HCT116 (cell line): ENCODE measurements at places on chromosomes 12 and 14.

DNA sequence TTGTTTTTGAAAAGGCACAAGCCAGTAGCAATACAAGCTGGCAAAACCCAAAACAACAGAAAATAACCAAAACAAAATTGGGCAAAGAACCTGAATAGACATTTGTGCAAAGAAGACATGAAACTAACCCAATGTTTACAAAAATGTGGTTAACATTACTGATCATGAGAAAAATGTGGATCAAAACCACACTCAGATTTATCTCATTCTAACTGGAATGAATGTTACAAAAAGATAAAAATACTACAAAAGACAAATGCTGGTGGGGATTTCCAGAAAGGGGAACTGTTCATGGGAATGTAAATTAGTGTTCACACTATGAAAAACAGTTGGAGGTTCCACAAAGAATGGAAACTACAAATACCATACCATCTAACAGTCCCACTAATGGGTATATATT, 26.6 kb downstream of the ASCL4 start:
- DNase-seq = no peak

DNA sequence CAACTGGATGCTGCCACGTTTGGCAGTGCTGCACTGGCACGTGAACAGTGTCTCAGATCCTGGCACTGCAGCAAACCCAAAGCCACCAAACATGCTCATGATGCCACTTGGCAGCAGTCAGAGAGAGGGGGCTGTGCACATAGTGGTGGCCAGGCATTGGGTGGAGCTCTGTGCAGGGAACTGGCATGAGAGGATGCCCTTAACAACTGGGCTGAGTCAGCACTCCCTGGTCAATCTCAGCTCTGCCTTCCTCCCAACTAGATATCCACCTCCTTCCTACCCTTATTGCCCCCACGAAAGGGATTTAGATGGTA, 37.0 kb downstream of the ZFHX2 start:
- DNase-seq = no peak

DNA sequence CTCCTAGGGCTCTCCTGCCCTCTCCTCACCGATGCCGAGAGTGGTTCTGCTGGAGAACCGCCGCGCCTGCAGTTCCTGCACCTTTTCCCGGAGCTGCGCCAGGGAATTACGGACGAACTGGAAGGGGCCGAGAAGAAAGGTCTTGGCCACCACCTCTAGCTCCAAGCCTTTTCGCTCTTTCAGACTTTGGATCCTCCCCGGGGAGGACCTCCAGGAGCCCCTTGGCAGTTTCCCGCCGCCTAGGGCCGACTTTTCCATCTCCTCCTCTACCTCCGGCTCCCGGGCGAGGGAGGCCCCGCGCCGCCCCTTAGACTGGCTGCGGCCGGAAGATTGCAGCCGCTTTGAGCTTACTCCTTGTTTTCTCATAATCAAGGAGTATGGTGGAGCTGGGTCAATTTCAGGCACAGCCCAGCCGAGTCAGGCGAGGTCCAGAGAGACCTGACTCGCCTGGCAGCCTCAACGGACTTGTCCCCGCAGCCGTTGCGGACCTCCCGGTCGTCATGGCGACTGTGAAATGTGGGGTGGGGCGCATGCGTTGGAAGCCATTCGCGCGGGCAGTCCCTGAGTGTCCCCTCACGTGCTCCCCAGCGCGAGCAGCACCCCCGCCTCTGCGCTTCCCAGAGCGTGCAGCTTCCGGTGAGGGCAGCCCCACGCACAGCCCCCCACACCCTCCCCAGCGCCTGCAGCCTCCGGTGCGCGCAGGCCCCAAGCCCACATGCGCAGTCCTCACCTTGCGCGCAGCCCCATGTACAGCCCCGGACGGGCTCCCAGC, at the start of gene DPY19L2:
Gene DPY19L2 (minus strand): TSS at position 466 of the 772 bp plus-strand sequence. CDS start 100 bp downstream, at position 366.
- DNase-seq = no peak

GRCh38 chr14:52780893-52781292, 10.5 kb downstream of the GNPNAT1 start:
- DNase-seq = no peak

GRCh38 chr12:1339618-1340319, 254.6 kb downstream of the FBXL14 start:
- no peak for DNase-seq

DNA sequence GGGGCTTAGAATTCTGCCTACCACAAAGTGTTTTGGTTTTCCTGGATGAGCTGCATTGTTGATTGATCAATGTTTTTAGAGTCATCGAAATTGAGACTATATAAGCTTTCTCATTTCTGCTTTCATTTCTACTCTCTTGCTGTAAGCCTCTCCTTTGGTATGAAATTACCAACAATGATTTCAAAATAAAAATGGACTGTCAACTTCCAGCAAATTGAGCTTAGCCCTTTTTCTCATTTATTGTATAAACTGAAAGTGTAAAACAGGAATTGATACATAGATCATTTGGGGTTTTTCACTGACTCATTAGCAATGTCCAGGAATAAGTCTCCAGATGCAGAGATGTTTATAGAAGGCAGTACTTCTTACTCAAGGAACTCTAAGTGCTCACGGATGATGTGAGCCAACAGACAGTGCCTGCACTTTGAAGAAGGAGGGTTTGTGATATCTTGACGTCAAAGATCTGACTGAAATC, 20.0 kb upstream of the PCNX1 start:
- DNase-seq = no peak

- no peak for DNase-seq
These were observed 78.1 kb upstream of the ST8SIA1 start for GRCh38 chr12:22412581-22412980.
